Stimulated activated CD4-positive, alpha-beta T cell treated with anti-CD3 and anti-CD28 coated beads, Interleukin-1b, Interleukin-23, amount 100 ng/mL, for 1 hour (primary cell): ENCODE measurements at places on chromosomes 3 and 15.

- DNase-seq, result no peak
Measured at GRCh38 chr15:74251131-74251811, 15.1 kb downstream of the CCDC33 start.

DNA sequence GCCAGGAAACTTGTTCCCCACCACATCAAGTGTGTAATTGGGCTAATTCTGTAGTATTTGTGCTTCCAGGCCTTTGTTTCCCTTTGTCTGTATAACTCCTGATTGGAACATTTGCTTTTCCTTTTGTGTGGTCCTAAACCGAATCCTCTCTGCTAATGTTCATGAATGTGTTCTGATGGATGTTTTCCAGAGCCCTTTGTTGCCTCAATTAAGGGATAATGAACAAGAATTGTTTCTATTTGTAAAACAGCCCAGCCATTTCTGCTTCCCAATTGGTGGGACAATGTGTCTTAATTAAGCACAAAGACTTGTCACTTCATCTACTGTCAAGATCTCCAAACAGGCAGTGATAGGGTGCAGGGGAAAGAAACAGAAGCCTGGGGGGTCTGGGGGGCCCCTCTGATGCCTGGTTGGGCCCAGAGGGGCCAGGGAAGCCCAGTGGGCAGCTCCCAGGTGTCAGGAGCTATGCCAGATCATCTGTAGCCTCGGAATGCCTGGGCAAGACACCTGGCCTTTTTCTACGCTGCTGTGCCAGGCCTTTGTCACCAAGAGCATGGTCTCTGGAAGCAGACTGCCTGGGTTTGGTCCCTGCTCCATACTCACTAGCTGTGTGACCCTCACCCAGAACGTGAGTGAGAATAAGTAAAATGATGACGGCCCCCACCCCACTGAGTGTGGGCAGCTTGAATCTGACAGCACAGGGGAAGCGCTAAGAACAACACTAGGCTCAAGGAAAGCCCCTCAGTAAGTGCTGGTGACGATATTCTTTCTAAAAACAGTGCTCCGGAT is 116.6 kb upstream of the PRR20G start:
- DNase-seq, result no peak

- DNase-seq, result no peak
Measured at GRCh38 chr3:42057561-42058211, 33.5 kb upstream of the TRAK1 start.

DNA sequence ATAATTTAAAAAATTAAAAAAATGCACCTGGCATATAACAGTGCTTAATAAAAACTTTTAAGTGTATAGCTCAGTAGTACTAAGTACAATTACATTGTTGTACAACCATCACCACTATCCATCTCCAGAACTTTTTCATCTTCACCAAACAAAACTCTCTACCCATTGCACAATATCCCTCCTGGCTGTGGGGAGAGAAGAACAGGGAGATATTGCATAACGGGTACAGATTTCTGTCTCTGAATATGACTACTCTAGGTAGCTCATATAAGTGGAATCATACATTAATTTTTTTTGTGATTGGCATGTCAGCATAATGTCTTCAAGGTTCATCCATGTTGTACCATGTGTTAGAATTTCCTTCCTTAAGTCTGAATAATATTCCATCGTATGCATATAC is 91.0 kb upstream of the PLAAT1 start:
- no peak for DNase-seq

GRCh38 chr3:179765396-179765795 is 112.6 kb downstream of the USP13 start:
- DNase-seq, result no peak

GRCh38 chr3:101069901-101070798 is 76.9 kb upstream of the ABI3BP start:
- peak; percentile 31 for DNase-seq

GRCh38 chr3:12345141-12345561 is 56.3 kb downstream of the PPARG start:
- DNase-seq, result no peak

DNA sequence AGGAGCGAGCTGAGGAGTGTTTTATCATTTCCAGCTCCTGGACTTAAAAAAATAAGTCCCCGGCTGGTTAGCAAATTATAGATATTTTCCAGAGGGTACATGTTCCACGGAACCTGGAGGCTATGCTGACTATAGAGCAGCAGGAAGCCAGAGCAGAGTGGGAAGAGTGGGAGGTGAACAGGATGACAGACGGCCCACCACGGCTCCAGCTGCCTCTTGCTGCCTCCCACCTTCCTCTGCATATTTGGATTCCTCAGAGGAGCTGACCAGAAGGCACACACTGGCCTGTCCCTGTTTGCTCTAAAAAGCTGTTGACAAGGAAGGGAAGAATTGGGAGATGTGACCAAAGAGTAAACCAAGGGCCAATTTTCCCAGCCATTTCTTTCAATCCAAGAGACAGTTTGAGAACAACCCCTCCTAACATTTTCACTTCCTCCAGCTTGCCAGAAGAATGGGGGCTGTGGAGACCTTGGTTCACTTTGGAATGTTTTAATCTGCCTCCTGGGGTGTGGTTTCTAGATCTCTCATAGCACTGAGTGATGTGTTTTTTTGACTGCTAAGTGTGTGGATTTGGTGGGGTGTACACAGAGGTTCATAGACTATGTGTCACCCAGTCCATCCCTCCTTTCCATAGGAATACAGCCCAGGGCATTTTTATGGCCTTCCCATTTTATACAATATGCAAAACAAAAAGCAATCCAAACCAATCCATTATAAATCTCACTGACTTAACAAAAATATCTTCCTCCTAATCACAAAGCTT is 36.8 kb downstream of the HGD start:
- no peak for DNase-seq

DNA sequence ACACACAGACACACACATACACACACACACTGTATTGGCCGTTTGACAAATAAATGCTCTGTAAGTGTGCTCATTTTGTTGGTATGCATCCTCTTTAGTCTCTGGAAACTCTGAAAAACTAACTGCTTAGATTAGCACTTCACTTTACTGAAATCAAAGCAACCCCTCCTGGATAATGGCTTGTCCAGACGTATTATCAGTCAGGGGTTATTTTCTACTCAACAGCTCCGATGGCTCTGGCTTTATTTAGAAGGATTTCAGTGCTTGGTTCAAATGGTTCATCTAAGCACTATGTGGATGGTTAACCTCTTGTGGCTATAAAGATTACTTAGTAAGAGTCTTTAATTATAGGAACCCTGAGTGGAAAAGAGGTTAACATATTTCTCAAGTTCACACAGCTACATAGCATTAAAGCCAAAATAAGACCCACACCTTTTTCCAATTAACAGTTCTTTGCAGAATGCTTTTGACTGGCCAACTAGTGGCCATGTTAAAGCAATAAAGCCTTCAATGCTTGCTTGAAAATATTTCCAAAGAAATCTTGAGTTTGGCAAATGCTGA is 516.1 kb upstream of the NAALADL2 start:
- DNase-seq, result no peak

DNA sequence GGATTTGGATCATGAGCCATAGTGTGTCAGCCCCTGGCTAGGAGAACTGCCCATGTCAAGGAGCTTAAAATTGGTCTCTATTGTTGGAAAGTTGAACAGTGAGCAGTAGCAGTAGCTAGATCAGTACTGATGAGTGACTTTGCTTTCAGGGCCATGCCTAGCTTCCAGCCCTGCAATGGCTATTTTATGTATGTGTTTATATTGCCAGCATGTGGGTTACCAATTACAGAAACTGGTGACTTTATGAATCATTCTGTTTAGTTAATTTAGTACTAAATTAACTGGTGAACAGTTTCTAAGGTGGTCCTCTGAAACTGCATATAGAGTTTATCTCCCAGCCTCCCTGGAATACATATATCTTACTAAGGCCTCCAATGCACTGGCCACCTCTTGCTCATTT is 908.1 kb upstream of the ALCAM start:
- DNase-seq, result no peak
